ENCODE measurements at places on chromosomes 6 and 20. TPM values are rescaled to one million over a fixed set of nuclear protein-coding genes. Genes with fewer than 3 reads are reported as not detected.

The CTCFL gene
- total RNA-seq, result not detected

The NKAPL gene
- total RNA-seq, result 0.22 TPM

The ZNF831 gene
- 6.9 TPM for total RNA-seq

The SNAP25 gene
- total RNA-seq, result 0.13 TPM

The CDH22 gene
- total RNA-seq, result not detected

The ATP6V1G2 gene
- 0.94 TPM for total RNA-seq

The HNF4A gene
- total RNA-seq, result not detected
